ENCODE measurements at places on chromosomes 2 and 18.
A peak's percentile ranks its signal among the peaks of the same experiment; 100 is the strongest.

DNA sequence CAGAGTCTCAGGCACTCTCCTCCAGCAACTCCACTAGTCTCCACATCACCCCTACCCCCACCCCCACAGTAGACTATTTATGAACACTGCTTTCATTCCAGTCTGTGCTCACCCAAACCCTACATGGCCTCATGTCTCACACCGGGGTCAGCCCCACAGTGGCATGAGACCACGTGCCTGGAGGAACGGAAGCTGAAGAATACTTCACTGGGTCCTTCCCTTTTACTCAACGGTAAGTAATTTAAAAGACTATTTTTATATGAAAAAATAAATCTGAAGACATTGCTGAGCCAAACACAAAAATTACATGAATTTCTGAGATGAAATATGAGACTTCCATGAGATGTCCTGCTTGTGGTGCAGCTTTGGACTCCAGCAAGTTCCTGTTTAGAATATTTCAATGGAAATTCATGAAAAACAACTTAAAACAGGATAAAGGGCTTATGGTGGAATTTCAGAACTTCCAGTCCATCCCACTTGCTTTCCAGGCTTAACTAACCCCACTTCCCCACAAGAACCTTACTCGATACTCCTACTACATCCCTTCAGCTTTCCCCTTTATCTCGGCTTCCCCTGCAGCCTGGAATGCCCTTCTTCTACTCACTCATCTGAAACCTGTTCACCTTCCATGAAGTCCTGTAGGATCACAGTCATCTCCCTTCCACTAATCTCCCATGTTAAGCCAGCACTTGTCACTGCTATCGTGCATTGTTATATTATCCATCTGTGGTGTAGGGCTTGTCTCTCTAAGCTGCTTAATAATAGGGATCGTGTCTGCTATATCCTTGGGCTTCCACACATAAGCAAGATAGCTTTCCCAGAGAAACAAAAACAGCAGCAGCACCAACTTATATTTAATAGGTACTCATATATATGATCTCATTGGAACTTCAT lies 47.9 kb downstream of the SLC14A1 start:
- DNase-seq = no peak

- DNase-seq = no peak
Measured at GRCh38 chr2:30949435-30949834, 142.2 kb upstream of the CAPN13 start.

GRCh38 chr2:205511221-205511620 lies 171.1 kb upstream of the NRP2 start:
- DNase-seq = peak; percentile 37

- peak; percentile 26 for DNase-seq
Measured at GRCh38 chr18:67670024-67670543, 153.6 kb upstream of the DSEL start.

DNA sequence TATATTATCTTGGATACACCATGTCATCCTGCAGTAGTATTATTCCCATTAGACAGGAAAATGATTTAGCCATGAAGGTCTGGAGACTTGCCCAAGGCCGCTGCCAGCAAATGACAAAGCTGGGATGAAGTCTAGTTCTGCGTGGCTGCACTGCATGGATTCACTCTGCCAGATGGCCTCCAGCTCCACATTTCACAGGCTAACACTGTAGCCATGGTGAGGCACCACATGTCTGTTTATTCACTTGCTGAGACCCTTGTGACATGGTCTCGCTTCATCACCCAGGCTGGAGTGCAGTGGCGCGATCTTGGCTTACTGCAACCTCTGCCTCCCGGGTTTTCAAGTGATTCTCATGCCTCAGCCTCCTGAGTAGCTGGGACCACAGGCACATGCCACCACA lies 31.5 kb upstream of the SCG2 start:
- no peak for DNase-seq

DNA sequence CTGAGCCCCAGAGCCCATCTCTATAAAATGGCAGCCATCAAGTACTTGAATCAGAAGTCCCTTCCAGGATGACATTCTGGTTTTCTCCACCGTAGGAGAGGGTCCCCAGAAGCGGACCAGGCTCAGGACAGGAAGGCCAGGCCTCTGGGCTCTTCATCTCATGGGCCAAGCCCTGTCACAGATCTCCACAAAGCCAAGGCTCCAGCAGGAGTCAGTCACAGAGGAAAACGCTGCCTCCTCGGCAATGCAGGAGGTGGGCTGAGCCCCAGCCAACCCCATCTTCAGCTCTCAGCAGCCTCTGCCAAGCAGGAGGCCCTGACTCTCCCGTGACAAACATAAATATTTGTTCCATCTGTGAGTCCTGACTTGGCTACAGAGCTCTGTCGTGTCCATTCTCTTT lies 39.4 kb upstream of the GPAT2 start:
- DNase-seq = no peak

GRCh38 chr18:54323970-54324369 lies 33.7 kb downstream of the STARD6 start:
- DNase-seq = no peak

- no peak for DNase-seq
Measured at GRCh38 chr18:43279015-43279744, 1.9 kb upstream of the SYT4 start.

- DNase-seq = no peak
Measured at GRCh38 chr18:31553800-31554199, 37.9 kb upstream of the TTR start.

GRCh38 chr2:211417544-211417943 lies 861.1 kb downstream of the CPS1 start:
- DNase-seq = no peak
